ENCODE measurements at places on chromosomes 11 and 22. TPM values are rescaled to one million over a fixed set of nuclear protein-coding genes. Genes with fewer than 3 reads are reported as not detected.

The INTS4 gene
- polyA plus RNA-seq, result 44.7 TPM

The SCGB1C1 gene
- polyA plus RNA-seq, result not detected

The HEPHL1 gene
- polyA plus RNA-seq, result 0.13 TPM

The WNT7B gene
- 5.2 TPM for polyA plus RNA-seq

The RFPL3 gene
- polyA plus RNA-seq, result not detected

The NRGN gene
- polyA plus RNA-seq, result 15.3 TPM

The HEPN1 gene
- 1.2 TPM for polyA plus RNA-seq

DNA sequence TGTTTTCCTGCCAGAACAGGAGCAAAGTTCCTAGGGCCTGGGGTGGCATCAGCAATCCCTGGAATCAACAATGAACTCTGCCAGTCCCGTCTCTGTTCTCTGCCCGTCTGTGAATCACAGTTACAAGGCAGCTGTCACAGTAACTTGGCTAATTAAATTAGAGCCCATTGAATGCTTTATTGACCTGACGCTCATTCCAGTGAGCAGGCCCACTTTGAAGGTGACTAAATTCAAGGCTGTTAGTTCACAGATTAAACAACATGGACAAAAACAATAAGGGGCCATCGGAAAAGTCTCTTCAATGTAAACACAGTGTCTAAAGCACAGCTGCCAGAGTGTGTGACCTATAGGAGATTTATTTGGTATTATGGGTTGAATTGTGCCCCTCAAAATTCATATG lies 17.7 kb upstream of the TMPRSS5 start:
- DNase-seq, result no peak

- no peak for DNase-seq
These were observed 43.1 kb downstream of the CSNK2A3 start for GRCh38 chr11:11309906-11310305.

GRCh38 chr11:99742501-99742900 lies 721.8 kb downstream of the CNTN5 start:
- no peak for DNase-seq

GRCh38 chr11:59556115-59556916 lies 45.0 kb downstream of the OR4D9 start:
- DNase-seq, result no peak

DNA sequence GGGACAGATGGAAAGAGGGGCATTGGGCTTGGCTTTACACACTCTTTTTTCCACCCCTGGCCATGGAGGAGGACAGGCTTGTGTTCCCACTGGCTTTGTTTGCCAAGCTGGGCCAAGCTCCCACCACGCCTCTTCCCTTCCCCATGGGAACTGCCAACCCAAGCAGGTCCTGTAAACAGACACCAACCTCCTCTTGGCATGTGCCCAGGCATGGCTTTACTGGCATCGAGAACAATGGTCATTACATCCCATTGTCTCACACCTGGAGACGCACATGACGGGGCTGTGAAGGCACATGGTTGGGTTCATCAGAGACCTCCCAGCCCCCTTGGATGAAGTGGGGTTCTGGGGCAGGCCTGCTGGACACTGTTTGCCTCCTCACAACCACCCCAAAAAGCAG lies 11.7 kb downstream of the SEC14L3 start:
- DNase-seq, result no peak

- no peak for DNase-seq
These were observed 25.6 kb upstream of the TENM4 start for GRCh38 chr11:79466411-79466810.

DNA sequence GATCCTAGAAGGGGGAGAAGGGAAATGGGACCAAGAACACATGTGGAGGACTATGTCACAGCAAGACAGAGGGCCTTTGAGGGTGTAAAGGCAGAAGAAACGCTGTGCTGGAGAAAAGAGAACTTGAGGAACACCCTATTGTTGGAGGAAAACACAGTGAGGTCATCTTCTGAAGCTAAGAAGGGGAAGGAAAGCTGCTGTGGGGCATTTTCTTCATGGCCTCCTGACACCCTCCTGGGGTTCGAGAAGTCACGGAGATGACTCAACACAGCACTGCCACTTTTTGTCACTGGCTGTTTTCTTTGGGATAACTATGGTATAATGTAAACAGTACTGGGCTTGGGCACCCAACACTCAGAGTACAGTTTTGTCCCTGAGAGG lies 492.6 kb upstream of the CADM1 start:
- no peak for DNase-seq

DNA sequence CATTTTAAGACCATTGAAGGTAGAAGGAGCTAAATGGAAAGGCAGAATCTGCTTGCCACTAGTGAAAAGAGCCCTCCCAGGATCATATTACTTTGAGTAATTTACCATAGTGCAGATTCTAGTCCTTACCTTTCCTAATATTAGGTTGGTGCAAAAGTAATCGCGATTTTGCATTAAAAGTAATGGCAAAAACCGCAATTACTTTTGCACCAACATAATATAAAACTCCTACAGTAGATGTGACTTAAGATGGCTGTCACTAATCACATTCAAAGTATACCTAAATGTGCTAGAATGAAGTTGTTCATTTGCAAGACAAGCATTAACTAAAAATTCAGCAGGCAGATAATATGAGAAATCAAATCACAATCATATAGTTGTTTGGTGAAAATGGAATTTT lies 38.1 kb upstream of the ARL14EP start:
- no peak for DNase-seq

Data from right renal cortex interstitium (tissue), 3 donors.